ENCODE measurements at places on chromosomes 2 and 18. TPM values are rescaled to one million over a fixed set of nuclear protein-coding genes. Genes with fewer than 3 reads are reported as not detected.

The MYL12A gene
- total RNA-seq = 581 TPM

The SLC11A1 gene
- total RNA-seq = 32.5 TPM

The RAB6C gene
- 1.9 TPM for total RNA-seq

The TMEM87B gene
- total RNA-seq = 108 TPM

The PLGLB1 gene
- total RNA-seq = 7.7 TPM

The NYAP2 gene
- 0.96 TPM for total RNA-seq

- DNase-seq = no peak
These were observed 675.0 kb downstream of the SATB2 start for GRCh38 chr2:198782734-198783133.

GRCh38 chr2:98884658-98885057, 51.4 kb downstream of the CRACDL start:
- DNase-seq = no peak

- no peak for DNase-seq
These were observed 165.3 kb upstream of the SMAD2 start for GRCh38 chr18:48095726-48096125.
